Testis (tissue), 5 donors: ENCODE measurements at places on chromosomes 11 and 22. TPM values are rescaled to one million over a fixed set of nuclear protein-coding genes. Genes with fewer than 3 reads are reported as not detected.

- DNase-seq: peak; percentile 30
- H3K36me3 ChIP-seq: no peaks in the 10 kb centered on the region
- no peaks in the 10 kb centered on the region for H3K27me3 ChIP-seq
Measured at GRCh38 chr22:46674367-46674781, 54.2 kb downstream of the GRAMD4 start.

- DNase-seq: peak; percentile 77
- H3K36me3 ChIP-seq: no peaks in the 10 kb centered on the region
- H3K27me3 ChIP-seq: no peaks in the 10 kb centered on the region
- H3K4me3 ChIP-seq: peak overlapping the region; percentile 71
Measured at GRCh38 chr11:46277313-46277621, 195 bp upstream of the CREB3L1 start.

DNA sequence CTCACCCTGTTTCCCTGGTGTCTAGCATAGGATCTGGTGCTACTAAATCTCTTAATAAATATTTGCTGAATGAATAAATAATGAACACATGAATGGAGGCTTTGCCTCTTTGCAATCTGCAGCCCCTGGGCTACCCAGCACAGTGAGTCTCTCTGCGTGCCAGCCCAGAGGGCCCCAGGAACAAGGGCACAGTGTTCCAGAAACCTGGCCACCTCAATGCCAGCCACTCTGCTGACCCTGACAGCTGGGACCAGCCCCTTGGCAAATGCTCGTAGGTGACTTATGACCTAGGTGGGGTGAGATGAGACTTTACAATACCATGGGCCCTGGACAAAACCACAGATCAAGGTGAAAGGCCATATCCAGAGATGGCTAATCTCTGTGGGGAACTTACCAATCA, 31.6 kb downstream of the UQCR10 start:
- no peaks in the 10 kb centered on the region for H3K27me3 ChIP-seq
- no peak overlapping the region for H3K4me3 ChIP-seq
- DNase-seq: no peak
- H3K27ac ChIP-seq: peak overlapping the region; percentile 77

DNA sequence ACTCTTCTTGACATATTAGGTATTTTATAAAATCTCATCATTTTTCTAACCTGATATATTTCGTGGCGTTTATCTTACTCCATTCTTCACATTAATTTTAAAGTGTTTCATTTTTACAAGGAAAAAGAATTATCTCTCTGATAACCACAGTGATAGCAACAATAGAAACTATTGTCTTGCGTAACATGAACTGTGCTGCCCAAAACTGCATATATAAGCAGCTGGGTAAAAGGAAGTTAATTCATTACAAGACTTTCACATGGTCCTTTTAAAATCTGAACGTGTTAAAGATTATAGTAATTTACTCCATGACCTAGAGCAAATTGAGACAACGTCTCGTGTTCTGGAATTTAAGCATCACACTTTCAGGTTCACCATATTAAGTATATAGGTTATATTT, 210.4 kb upstream of the GRIA4 start:
- no peaks in the 10 kb centered on the region for H3K36me3 ChIP-seq
- DNase-seq: no peak
- no peaks in the 10 kb centered on the region for H3K4me1 ChIP-seq
- no peak overlapping the region for H3K4me3 ChIP-seq
- no peaks in the 10 kb centered on the region for H3K27me3 ChIP-seq

DNA sequence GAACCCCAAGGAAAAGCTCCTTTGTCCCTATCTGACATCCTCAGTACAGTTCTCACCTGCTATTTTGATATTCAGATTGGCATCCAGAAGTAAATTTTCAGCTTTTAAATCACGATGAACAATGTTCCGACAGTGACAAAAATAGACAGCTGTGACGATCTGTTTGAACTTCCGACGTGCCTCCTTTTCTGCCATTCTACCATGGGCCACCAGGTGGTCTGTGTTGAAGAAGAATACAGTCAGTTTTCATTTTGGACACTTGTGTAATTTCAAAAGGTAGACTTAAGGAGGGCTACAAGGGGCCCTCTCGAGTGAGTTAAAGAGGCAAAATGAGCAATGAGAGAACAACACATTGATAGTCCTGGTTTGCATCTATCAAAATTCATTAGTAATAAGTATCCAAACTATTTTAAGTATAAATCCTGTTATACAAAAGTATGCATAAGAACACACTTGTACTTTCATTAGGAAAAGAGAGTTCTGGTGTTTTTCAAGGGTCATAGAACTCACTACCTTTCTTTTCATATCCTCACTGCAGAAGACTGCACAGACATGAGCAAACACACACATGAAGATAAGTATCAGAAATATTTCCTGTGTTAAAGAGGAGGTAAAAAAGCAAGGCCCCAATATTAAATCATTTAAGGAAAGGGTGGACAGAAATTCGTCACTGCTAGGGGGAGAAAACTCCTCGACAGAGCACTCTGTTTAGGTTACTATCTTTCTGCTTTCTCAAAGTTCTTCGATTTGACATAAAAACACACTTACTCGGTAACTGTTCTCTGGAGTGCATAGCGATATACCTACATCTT, 89.9 kb upstream of the APOA1 start:
- H3K36me3 ChIP-seq: no peaks in the 10 kb centered on the region
- no peak overlapping the region for H3K27ac ChIP-seq
- H3K4me3 ChIP-seq: no peak overlapping the region
- H3K27me3 ChIP-seq: no peaks in the 10 kb centered on the region
- DNase-seq: no peak

Gene NAALADL1
- total RNA-seq: 18.1 TPM
